ENCODE measurements at places on chromosomes 11 and 22. TPM values are rescaled to one million over a fixed set of nuclear protein-coding genes. Genes with fewer than 3 reads are reported as not detected.

NNMT gene
- 379 TPM for total RNA-seq

EFCAB6 gene
- 0.45 TPM for total RNA-seq

OVOL1 gene
- 0.08 TPM for total RNA-seq

SMIM35 gene
- not detected for total RNA-seq

CDC42EP1 gene
- 25.8 TPM for total RNA-seq

TUG1 gene
- total RNA-seq = 28.9 TPM

Data from A549 treated with GW870086 at 1 μM for 4 hours (cell line).